OCI-M1 (cell line): ENCODE measurements at places on chromosomes 16 and 17.
A peak's percentile ranks its signal among the peaks of the same experiment; 100 is the strongest.

DNA sequence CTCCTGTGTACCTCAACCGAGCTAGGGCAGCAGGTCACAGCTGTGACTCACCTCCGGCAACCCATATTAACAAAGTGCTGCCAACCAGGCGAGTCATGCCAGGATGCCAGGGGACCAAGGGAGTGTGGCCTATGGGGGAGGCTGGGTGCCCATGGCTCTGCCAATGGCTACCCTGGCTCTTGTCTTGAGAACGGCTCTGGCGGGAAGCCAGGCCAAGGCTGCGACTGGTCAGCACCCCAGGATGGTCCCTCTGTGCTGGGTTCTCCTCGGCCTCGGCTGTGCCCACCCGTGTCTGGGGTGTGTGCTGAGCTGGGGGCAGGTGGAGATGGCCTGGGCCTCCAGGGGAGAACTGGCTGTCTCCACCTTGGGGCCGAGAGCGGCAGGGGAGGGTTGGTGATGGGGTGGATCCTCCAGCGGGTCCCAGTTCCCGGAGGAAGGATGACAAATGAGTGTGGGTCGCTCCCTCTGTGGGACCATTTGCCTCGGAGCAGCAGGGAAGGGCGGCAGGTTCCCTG is 75.8 kb downstream of the MRC2 start:
- no peak for DNase-seq

DNA sequence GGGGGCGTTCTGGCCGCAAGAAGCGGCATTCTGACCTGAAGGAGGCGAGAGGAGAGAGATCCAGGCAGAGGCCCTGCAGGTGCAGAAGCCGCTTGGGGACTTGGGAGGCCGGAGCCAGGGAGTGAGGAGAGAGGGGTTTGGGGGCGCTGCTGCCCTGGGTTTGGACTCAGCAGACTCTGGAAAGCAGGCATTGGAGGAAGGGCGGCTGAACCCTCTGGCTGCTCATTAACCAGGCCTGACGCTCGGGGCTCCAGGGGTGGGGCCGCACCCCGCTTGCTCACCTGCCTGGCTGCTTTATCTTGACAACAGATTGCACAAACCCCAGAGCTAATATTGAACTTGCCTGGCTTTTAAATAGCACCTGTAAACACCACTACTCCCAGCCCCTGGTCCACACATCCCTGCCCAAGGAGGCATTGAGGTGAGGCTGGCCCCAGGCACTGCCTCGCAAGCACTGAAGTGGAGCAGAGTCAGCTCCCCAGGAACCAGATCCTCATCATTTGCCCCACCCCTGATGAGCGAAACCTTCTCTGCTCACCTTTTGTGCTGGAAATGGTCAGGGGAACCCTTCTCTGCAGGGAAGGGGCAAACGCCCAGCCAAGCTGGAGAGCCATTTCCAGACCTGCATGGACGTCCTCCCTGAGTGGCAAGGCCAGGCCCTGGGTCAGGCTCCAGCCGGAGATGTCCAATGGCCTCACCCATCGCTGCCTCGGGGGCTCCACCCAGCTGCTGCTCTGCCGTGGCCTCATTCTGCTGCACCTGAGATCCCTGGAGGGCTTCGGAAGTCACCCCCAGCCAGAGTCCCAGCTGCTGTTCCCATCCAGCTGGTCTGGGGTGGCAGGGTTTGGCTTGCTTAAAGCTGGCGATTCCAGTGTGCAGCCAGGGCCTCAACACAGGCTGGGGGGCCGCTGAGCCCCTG is 190.2 kb upstream of the GSE1 start:
- no peak for DNase-seq

DNA sequence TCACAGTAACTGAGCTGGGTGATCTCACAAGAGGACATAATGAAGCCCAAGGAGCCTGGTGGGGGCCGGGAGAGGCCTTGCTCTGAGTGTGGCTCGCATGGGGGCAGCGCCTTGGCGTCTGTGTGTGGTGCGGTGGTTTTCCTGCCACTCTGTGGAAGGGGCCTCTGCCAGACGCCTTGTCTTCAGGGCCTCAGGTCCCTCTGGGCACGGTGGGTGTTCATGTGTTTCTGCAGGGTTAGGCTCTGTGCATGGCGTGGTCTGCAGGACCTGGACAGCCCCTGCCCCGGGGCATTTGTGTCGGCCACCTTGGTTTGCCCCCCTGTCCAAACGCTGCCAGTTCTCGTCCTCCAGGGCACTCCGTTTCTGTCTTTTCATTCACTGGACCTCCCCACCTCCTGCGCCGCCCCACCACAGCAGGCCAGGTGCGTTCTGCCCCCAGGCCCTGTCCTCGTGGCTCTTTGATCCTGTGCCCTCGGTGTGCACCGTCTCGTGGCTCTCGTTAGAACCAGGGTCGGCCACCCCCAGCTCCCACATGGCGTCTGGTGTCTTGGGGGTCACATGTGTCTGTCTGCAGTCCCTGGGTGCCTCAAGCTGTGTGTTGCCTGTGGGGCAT is 43.7 kb upstream of the ZNF750 start:
- no peak for DNase-seq

DNA sequence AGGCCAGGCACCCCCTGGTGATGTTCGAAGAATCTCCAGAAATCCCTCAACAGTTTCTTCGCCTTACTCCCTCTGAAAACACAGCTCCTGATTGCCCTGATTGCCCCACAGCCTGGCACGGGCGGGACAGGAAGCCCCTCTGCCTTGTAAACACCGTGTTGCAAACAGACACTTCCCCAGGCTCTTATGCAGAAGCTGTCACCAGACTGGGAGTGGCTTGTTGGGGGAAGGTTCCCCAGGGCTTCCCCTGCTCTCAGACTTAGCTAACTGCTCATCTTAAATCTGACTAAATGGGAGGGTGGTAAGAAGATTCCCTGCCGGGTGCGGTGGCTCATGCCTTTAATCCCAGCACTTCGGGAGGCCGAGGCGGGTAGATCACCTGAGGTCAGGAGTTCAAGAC is 11.2 kb downstream of the PIK3R5 start:
- DNase-seq: peak; percentile 25

DNA sequence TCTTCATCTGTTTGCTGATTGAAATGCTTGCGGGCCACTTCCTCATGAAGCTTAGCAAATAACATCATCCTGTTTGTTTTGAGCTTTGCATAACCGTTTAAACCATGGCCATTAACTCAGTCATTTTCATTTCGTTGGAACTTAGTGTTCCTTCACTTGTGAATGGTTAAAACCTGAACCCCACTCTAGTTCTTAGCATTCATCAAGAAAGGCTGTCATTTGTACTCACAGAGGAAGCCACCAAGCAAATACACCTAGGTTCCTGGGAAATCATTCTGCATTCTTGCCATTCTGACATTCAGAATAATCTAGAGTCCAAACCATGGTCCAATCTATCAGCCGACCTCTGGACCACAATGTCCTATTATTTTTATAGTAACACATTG is 8.4 kb upstream of the TAT start:
- DNase-seq: no peak

DNA sequence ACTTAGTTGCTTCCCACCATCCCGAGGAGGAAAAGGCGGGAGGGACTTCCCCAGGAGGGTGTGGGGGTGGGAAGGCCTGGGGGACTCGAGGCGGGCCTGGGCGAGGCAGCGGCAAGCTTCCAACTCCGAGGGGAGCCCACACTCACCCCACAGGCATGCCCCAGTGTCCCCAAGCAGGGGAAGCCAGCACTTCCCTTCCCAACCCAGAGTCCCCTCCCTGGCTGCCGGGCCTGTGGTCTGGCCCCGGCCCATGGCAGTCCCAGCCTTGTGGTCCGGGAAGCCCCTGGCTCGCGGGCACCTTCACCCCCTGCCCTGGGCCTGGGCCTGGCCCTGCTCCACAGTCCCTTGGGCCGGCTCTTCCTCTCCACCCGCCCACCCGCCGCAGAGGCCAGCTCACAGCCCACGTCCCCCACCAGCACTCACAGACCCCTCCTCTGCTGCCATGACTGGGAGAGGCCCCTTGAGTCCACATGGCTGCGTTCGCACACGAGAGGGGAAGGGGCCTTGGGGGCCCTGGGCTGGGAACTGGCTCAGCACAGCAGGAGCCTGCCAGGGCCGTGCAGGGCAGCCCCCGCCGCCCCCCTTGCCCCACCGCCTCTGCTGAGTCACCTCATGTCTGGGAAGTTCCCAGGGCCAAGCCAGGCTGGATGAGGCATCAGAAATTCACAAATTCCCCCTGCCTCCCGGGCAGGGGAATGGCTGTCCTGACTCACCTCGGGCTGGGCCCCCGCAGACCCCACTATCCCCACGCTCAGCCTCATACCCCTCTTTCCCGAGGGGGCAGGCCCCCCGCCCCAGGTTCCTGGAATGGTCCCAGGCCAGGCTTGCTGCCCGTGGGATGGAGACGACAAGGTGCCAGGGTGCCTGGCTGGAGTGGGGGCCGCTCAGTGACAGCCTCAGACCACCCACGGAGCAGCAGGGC is 27.8 kb downstream of the BAHCC1 start:
- no peak for DNase-seq

DNA sequence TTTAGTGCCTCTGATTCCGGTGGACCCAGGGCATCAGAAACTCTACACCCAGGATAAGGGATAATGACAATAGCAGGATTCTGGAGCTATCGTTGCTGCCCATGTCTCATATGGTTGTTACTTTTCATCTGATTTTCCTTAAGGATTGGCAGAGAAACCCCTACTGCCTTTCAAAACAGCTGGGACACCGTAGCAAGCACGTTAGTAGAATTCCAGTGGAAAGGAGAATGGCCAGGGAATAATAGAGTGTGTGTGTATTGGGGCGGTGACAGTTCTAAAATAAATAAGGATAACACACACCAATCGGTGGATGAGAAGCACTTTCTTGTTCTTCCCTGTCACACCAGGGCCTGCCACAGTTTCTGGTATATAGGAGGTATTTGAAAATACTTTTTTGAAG is 251.8 kb downstream of the HAPSTR1 start:
- no peak for DNase-seq

GRCh38 chr17:65346166-65346565 is 209.0 kb downstream of the RGS9 start:
- no peak for DNase-seq
